MCF 10A (cell line): ENCODE measurements at places on chromosomes 2 and 18.

GRCh38 chr2:54601339-54601738 is 122.1 kb upstream of the EML6 start:
- DNase-seq: no peak

DNA sequence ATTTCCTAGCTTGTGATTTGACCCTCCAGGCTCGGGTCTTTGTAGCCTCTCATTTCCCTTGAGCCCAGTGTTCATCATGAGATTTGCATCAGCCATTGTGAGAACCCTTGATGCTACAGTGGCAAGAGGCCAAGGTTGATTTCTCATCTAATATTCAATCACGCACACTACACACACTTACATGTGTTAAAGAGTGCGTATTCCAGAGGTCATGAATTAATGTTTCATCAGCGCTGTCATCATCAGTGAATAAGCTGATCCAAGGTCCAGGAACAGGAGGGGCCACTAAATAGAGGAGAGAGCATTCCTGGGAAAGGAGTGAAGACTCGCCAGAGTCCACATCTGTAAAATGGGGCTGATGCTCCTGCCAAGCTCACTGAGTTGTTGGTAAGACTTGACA is 276.1 kb upstream of the SIX2 start:
- DNase-seq: peak; percentile 29

- no peak for DNase-seq
These were observed 396.4 kb upstream of the TNP1 start for GRCh38 chr2:217256251-217256650.

DNA sequence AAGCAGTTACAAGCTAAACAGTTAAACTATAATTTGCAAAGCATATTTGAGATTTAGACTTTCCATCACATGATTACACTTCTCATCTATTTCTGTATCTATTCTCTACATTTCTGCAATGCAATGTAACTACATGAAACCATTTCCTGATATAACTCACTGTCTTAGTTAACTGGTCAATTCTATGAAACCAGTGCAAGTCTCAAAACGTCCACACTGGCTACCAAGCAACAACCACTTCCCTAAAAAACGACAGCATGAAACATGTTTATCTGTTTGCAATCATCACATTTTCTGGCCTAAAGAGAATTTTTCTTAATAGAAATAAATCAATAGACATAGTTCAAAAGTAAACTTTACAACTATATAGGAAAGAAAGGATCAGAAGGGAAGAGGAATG is 17.4 kb downstream of the FECH start:
- no peak for DNase-seq

- DNase-seq: no peak
These were observed 64.7 kb upstream of the RAB6C start for GRCh38 chr2:129914538-129915302.

- DNase-seq: peak; percentile 46
These were observed 1.2 kb downstream of the BMPR2 start for GRCh38 chr2:202377207-202377761.

DNA sequence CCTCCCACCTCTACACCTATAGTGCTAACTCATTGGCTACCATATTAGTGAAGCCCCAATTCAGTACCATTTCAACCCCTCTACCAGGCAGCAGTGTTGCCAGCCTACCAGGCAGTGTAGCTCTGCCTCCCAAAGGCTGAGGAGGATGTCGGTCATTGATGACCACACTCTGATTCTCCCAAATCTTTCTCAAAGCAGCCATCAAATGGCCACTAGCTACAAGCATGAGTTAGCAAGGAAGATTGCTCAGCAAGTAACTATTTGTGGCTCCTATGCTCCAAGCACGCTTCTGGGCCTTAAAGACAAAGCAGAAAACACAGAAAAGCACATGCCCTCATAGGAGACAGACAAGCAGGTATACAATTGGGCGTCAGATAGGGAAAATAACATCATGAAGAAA is 42.7 kb upstream of the AFF3 start:
- no peak for DNase-seq

DNA sequence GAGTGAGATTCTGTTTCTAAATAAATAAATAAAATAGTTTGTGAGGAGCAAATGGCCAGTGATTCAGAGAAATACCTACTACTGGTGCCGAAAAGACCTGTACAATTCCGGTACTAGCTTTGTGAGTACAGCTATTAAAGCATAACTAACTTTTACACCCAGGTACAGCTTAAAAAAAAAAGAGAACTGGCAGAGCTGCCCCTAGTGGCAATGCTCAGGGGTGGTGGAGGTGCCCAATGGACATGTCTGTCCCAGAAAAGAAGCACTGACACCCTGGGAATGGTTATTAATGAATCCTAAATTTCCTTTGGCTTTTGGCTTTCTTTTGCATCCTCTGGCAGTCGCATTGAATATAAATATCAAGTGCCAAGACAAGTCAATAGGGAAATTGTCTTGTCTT is 87.0 kb downstream of the LIPG start:
- DNase-seq: peak; percentile 8

DNA sequence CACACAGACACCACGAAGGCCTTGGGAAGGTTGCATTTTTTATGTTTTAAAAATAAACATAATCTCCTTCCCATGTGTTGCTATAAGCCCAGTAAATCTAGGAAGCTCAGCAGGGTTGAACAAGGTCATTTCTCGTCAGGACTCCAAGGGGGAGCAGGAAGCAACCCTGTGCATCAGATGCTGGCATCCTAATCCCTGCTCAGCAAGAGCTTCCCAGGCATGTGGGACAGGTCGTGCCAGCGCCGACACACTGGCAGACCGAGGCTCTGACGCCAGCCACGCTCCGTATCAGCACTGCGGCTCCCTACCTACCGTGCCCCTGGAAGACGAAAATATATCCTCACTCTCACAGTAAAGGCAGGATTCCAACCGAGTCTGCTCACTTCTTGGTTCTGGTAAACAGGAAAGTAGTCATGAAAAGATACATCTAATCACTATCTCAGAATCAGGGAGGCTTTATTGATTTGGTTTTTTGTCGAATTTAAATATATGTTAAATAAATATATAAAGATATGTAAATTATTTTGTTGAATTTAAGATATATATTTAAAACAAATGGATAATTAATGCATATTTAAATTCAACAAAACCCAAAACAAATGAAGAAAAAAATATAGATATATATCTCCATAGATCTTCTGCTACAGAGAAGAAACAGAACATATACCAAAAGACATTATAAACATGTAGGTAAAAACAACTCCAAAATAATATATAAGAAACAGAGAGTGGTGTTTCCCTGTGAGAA is 61.4 kb downstream of the TXNL1 start:
- no peak for DNase-seq

DNA sequence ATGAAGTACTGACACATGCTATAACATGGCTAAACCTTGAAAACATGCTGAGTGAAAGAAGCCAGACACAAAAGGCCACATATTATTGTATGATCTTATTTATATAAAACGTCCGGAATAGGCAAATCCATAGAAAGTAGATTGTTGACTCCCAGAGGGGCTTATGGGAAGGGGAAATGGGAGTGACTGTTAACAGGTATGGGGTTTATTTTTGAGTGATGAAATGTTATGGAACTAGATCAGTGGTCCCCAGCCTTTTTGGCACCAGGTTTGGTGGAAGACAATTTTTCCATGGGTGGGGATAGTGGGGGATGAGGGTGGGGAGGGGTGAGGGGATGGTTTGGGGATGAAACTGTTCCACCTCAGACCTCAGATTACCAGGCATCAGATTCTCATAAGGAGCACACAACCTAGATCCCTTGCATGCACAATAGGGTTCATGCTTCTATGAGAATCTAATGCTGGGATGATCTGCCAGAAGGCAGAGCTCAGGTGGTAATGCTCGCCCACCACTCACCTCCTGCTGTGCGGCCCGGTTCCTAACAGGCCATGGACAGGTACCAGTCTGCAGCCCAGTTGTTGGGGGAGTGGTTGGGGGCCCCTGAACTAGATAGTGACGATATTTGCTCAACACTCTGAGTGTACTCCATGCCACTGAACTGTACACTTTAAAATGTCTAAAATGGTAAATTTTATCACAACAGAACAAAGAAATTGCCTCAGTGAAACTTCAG is 59.1 kb downstream of the EFEMP1 start:
- DNase-seq: no peak

DNA sequence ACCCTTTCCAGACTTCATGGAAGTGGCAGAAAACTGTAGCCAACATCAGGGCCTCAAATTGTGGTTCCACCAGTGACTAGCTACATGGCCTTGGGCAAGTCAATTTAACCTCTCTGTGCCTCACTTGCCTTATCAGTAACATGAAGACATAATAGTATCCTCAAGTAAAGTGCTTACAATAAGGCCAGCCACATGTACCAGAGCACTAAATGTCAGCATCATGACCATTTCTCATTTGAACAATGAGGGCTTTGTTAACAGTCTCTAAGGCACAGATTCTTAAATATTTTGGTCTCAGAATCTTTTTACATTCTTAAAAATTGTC is 5.8 kb upstream of the KCMF1 start:
- DNase-seq: no peak

- DNase-seq: no peak
These were observed 42.5 kb upstream of the FOSL2 start for GRCh38 chr2:28350196-28350595.

GRCh38 chr2:237178396-237178795 is 92.7 kb downstream of the COPS8 start:
- DNase-seq: peak; percentile 81

GRCh38 chr18:3457261-3457724 is 7.3 kb downstream of the TGIF1 start:
- DNase-seq: no peak

- no peak for DNase-seq
These were observed 107.1 kb upstream of the KCNJ3 start for GRCh38 chr2:154591294-154591820.

DNA sequence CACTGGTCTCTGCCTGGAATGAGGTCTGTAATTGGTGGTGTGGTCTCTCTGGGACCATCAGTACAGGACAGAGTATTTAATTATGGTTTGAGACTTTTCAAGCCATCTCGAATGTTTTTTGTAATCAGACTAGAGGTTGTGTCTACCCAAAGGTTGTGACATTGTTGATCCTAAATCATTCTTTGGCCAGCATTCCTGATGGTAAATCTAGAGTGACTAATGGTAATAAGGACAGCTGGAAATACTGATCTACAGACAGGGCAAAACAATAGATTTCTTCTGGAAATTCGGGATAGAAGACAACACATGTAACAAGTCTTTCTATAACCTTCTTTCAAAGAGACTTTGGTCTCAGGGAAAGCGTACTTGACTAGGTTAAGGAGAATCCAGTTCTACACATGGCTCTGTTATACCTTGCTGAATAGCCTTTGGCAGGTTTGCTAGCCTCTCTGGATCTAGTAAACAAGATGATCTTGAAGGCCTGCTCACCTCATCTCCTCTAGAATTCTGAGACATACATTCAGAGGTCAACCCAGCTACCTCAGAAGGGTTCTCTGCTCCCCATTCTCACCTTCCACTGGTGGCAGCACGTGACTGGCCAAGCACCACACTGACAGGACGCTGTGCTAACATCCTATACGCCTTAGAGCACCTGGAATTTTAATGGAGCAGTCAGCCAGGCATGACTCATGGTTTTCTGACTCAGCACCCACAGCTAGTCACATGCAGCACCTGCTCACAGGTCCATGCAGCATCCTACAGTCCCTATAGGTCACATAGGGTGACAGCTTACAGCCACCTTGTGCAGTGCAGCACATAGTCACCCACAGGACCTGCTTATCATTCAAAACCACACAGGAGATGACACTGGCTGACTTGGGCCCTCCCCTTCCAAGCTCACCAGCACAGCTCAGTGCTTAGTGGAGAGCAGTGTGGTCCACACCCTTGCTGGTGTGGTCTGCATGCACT is 12.2 kb downstream of the PLB1 start:
- DNase-seq: peak; percentile 83

GRCh38 chr2:22518641-22519040 is 866.3 kb upstream of the KLHL29 start:
- no peak for DNase-seq

DNA sequence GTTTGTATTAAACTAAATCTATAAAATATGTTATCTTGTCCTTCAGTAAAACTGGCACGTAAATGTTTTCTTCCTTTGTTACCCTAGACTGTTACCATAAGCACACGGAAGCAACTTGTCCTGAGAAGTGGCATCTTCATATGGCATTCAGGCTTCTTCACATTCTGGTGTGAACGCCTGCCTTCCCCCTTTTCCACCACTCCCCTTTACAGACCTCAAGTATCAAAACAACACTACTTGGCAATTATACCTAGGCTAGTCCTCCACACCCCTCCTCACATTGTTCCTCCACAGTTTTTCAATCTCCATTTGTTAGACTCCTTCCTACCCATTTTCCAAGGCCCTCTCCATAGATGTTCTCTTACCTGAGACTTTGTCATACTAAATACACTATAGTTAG is 2.9 kb downstream of the MEX3C start:
- DNase-seq: peak; percentile 12

- DNase-seq: no peak
These were observed 18.2 kb upstream of the SOX11 start for GRCh38 chr2:5674026-5674340.

DNA sequence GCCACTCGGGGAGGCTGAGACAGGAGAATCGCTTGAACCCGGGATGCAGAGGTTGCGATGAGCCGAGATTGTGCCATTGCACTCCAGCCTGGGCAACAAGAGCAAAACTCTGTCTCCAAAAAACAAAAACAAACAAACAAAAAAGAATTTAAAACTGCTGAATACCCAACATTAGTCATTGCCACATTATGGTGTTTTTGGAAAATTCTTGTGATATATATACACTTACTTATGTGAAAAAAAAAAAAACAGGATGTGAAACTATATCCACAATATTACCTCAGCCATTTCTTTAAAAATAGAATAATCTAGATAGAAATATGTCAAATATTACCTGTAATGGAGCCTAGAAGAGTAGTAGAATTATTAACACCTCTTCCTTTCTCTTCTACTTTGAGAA is 288.3 kb upstream of the FN1 start:
- DNase-seq: no peak

DNA sequence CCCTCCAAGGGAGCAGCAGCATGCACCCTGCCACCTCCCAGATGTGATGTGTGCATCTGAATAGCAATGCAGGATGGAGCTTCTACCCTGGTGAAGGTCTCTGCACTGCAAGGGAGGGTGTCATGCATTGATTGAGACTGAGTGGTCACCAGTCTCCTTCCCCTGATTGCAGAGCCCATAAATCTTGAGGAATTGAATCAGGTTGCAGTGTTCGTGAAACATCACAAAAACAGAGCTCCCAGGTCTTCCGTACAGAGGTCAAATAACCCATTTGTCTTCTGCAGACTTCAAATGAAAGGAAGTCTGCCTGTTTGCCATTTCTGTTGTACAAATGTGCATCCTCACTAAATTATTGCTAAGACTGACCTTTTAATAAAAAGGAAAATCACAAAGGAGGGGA is 136.8 kb downstream of the WDSUB1 start:
- DNase-seq: no peak

DNA sequence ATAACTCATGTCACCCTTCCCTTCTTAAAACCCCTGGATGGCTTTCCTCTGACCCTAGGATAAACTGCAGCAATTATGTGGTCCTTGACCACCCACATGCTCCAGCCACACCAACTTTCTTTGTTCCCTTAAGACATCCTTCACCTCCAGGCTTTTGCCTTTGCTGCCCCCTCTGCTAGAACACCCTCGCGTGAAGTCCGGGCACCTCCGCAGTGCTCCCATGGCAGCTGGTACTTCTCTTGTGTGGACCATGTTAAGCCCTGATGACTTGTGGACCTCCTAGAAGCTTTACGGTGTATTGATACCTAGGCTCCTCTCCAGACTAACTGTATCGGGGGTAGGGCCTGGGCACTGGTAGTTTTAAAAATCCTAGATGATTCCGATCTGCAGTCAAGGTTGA is 824 bp upstream of the ABHD1 start:
- DNase-seq: no peak

- DNase-seq: no peak
These were observed 4.0 kb downstream of the ARL4C start for GRCh38 chr2:234492717-234493485.

GRCh38 chr2:181485638-181485946 is 28.4 kb downstream of the ITGA4 start:
- no peak for DNase-seq
